CD4-positive, alpha-beta memory T cell (primary cell): ENCODE measurements at places on chromosomes 6 and 20. TPM values are rescaled to one million over a fixed set of nuclear protein-coding genes. Genes with fewer than 3 reads are reported as not detected.

The POU5F1 gene
- total RNA-seq = not detected

The SLC26A8 gene
- total RNA-seq = not detected

The FOXO3 gene
- 26.4 TPM for total RNA-seq

The FABP7 gene
- total RNA-seq = not detected

The MOXD1 gene
- not detected for total RNA-seq

The FOXA2 gene
- not detected for total RNA-seq

DNA sequence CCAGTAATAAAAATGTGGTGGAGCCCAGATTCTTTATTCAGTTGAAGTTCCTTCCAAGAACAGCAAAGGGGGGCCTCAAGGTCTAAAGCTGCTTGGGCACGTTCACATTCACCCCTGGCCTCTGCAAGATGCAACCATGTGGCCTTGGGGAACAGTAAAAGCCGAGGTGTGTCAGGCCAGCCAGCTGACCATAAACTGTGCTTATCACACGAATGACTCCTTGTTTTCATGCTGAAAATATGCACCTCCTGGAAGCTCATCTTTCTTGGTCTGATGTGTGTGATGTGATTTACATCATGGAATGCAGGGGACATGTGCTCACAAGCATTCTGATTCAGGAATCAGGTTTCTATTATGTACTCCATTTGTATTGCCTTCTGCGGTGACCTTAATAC, 211.6 kb upstream of the MARCKS start:
- no peaks in the 10 kb centered on the region for H3K27me3 ChIP-seq
- no peak overlapping the region for H3K27ac ChIP-seq
- DNase-seq = no peak

- no peaks in the 10 kb centered on the region for H3K36me3 ChIP-seq
- no peaks in the 10 kb centered on the region for H3K27me3 ChIP-seq
- peaks cover 71% of the 10 kb centered on the region for H3K4me1 ChIP-seq
- DNase-seq = no peak
These were observed 18.1 kb downstream of the ACSS1 start for GRCh38 chr20:25039697-25040437.

- no peak overlapping the region for H3K4me3 ChIP-seq
- H3K27ac ChIP-seq = no peak overlapping the region
- no peak for DNase-seq
These were observed 54.5 kb upstream of the IPCEF1 start for GRCh38 chr6:154411076-154411475.

DNA sequence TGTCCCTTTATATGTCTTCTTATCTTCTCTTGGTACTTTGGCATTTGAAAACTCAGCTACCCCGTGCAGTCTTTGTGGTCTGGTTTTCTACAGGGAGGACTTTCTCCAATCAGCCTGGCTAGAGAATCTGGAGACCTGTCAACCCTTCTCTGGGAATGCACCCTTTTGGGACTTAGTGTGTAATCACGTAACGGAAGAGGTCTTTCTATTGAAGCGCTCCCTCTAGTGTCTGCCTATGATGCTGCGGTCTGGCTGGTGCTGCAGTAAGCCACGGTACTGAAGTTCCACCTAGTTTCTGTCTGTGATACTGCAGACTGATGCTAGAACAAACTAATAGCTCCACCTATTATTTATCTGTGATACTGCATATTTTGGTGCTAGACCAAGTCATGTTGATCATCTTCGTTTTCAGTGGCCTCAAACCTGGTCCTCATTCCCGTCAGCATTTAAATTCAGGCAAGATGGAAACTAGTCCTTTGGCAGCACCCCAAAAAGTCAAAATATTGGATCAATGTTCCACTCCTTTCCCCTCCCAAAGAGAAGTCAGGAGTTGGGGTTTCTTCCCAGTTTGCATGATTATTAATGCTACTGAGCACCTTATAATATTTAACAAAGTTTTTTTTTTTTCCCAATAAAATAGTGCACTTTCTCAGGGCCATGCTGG, 12.5 kb upstream of the SIRPB2 start:
- H3K36me3 ChIP-seq = no peaks in the 10 kb centered on the region
- H3K4me3 ChIP-seq = no peak overlapping the region
- H3K27ac ChIP-seq = no peak overlapping the region

GRCh38 chr6:166927240-166927934, 29.0 kb downstream of the RNASET2 start:
- H3K27me3 ChIP-seq = no peaks in the 10 kb centered on the region
- DNase-seq = no peak
- peaks cover 7% of the 10 kb centered on the region for H3K4me1 ChIP-seq
- no peak overlapping the region for H3K4me3 ChIP-seq

DNA sequence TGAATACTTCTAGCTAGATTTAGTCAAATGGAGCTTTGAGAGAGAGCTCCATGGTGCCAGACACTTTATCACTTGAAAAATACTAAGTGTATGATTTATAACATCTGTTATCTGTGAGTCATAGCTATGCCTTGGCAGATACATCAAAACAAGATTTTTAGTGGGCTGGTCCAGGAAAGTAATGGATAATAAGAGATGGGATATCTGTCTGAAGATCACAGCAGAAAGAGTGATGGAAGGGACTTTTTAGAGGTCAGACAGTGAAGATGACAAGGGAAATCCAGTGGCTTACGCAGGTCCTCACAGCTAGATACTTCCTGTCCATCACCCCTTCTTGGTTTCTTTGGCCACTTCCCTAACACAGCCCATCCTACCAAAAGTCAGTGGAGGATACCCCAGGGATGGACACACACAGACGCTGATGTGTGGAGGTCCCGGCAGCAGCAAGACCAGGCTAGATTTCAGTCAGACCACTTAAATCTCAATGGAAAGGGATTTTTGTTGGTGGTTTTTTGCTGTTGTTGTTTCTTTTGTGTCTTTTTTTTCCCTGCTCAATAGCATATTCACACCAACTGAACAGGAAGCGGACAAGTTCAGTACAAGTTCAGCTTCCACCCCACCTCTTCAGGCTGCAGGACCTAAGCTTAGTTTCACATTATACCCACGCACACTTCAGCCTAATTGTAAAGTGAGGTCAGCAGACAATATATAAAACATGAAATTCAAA, 209.3 kb downstream of the ALDH8A1 start:
- DNase-seq = no peak
- no peak overlapping the region for H3K4me3 ChIP-seq
- H3K4me1 ChIP-seq = no peaks in the 10 kb centered on the region
- no peaks in the 10 kb centered on the region for H3K36me3 ChIP-seq

GRCh38 chr6:40634429-40634828, 47.3 kb upstream of the LRFN2 start:
- no peak for DNase-seq
- no peaks in the 10 kb centered on the region for H3K36me3 ChIP-seq
- H3K4me1 ChIP-seq = no peaks in the 10 kb centered on the region
- no peak overlapping the region for H3K4me3 ChIP-seq
- H3K27ac ChIP-seq = no peak overlapping the region
- H3K27me3 ChIP-seq = no peaks in the 10 kb centered on the region

DNA sequence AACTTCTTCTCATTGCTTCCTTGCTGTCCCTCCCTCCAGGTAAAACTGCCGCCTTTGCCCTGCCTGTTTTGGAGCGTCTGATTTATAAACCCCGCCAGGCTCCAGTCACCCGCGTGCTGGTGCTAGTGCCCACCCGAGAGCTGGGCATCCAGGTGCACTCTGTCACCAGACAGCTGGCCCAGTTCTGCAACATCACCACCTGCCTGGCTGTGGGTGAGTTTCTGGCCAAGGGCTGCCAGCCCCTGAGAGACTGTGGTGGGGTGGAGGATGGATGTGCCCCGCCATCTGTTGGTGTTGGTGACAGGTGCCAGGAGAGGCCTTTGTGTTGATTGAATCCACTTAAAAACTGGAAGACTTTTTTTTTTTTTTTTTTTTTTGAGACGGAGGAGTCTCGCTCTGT, 9.5 kb downstream of the DDX27 start:
- no peaks in the 10 kb centered on the region for H3K27me3 ChIP-seq
- no peak for DNase-seq
- no peak overlapping the region for H3K4me3 ChIP-seq
- no peak overlapping the region for H3K27ac ChIP-seq

DNA sequence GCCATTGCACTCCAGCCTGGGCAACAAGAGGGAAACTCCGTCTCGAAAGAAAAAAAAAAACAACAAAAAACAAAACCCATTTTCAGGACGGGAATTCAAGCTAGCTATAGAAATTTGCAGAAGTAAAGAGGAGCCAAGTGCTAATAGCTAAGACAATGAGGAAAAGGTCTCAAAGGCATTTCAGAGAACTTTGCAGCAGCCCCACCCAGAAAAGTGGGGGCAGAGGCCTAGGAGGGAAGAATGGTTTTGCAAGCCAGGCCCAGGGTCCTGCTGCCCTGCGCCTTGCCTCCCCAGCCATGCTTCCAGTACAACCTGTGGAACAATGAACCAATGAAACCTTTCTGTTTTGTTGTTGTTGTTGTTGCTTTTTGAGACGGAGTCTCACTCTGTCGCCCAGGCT, 38.3 kb upstream of the SAMHD1 start:
- H3K27ac ChIP-seq = no peak overlapping the region
- H3K36me3 ChIP-seq = no peaks in the 10 kb centered on the region
- peaks cover 28% of the 10 kb centered on the region for H3K4me1 ChIP-seq
- H3K4me3 ChIP-seq = no peak overlapping the region

DNA sequence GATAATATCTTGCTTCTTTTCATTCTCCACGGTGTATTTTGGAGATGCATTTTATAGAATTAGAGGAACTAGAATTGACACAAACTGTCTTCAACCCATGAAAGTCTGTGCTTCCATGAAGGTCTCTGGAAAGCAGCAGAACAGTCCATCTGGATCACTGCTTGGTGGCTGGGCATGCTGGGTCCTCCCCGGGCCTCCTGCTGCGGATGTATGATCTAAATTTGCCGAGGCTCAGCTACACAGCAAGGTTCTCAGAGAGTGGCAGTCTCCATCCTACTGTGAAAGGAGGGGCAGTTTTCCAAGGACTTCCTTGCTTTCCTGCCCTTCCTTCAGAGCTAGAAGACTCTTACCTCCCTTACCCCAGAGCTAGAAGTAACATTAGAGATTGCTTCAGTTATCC, 15.1 kb downstream of the PKIG start:
- no peak for DNase-seq
- H3K27me3 ChIP-seq = no peaks in the 10 kb centered on the region
- no peak overlapping the region for H3K27ac ChIP-seq
- no peak overlapping the region for H3K4me3 ChIP-seq

- H3K4me3 ChIP-seq = no peak overlapping the region
- H3K36me3 ChIP-seq = no peaks in the 10 kb centered on the region
- no peak overlapping the region for H3K27ac ChIP-seq
- H3K27me3 ChIP-seq = no peaks in the 10 kb centered on the region
- H3K4me1 ChIP-seq = no peaks in the 10 kb centered on the region
These were observed 277.2 kb downstream of the FRK start for GRCh38 chr6:115783402-115784061.

DNA sequence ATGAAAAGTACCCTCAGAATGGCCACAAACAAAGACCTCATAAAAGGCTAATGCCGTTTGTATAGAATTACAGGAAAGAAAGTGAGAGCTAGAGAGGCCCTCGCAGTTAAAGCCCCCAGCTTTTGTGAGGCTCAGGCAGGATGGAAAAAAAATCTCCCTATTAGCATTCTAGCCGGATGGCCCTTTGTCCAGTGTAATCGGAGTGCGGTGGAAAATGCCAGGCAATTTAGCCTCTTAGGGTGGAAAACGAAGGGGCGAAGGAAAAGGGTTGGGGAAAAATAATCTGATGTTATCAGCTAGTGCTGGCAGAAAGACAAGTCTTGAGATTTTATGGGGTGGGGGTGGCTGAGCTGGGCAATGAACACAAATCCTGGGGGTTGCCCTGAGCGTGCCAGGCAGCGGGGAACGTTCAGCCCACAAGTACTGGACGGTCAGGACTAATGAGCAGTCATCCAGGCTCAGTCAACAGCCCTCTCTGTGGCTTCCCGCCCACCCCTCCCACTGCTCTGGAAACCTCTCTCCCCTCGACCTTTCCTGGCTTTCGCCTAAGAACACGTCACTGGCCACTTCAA, 92.4 kb downstream of the PSMG4 start:
- no peak for DNase-seq
- H3K36me3 ChIP-seq = no peaks in the 10 kb centered on the region
- H3K4me3 ChIP-seq = no peak overlapping the region
- H3K27ac ChIP-seq = no peak overlapping the region
- H3K27me3 ChIP-seq = no peaks in the 10 kb centered on the region
- H3K4me1 ChIP-seq = peaks cover 26% of the 10 kb centered on the region

- H3K36me3 ChIP-seq = no peaks in the 10 kb centered on the region
- H3K27me3 ChIP-seq = no peaks in the 10 kb centered on the region
- H3K4me3 ChIP-seq = no peak overlapping the region
- no peak for DNase-seq
- H3K4me1 ChIP-seq = peaks cover 40% of the 10 kb centered on the region
These were observed 271.2 kb upstream of the TAB2 start for GRCh38 chr6:149046164-149046821.

- no peak for DNase-seq
- peaks cover 12% of the 10 kb centered on the region for H3K4me1 ChIP-seq
- H3K27ac ChIP-seq = no peak overlapping the region
- H3K27me3 ChIP-seq = no peaks in the 10 kb centered on the region
These were observed 17.8 kb downstream of the SS18L1 start for GRCh38 chr20:62161347-62161746.

DNA sequence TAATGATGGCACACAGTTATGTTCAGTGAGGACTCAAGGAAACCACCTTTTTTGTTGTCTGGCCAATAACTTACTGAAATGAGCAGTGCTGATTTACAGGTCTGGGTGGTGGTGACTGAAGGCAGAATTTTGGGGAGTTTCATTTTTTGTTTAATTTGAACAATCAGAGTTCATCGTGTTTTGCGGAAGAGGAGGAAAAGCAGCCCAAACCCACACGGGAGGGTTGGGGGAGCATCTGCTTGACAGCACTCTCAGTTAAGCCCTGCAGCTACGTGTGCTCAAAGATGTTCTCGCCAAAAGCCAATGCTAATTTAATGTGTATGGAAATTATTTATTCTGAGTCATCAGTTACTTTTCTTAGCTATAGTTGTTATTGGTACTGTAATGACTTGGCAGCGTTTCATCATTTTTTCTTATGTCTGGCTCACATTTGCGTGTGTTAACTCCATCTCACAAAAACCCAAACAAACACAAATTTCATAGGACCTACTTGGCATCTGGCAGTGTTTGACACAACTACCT, 89.2 kb downstream of the UST start:
- H3K27ac ChIP-seq = no peak overlapping the region
- no peak overlapping the region for H3K4me3 ChIP-seq
- H3K27me3 ChIP-seq = no peaks in the 10 kb centered on the region
- H3K4me1 ChIP-seq = peaks cover 20% of the 10 kb centered on the region

DNA sequence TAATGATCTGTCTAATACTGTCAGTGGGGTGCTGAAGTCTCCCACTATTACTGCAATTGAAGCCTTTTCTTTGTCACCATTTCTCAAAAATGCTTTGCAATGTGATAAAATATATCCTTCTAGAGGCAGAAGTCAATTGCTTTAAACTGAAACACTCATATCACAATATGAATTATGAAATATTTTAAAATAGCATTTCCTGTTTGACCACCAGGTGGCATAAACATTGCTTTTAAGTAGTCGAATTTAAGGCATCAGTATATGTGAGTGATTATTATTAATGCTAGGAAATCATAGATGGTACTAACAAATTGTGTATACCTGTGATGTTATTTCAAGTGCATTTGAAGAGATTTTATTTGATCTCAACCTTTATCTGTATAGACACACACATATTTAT, 87.5 kb downstream of the MEI4 start:
- H3K36me3 ChIP-seq = no peaks in the 10 kb centered on the region
- H3K27ac ChIP-seq = no peak overlapping the region
- no peaks in the 10 kb centered on the region for H3K27me3 ChIP-seq
- no peak for DNase-seq
- no peak overlapping the region for H3K4me3 ChIP-seq
